ENCODE measurements at places on chromosomes 4 and X.

DNA sequence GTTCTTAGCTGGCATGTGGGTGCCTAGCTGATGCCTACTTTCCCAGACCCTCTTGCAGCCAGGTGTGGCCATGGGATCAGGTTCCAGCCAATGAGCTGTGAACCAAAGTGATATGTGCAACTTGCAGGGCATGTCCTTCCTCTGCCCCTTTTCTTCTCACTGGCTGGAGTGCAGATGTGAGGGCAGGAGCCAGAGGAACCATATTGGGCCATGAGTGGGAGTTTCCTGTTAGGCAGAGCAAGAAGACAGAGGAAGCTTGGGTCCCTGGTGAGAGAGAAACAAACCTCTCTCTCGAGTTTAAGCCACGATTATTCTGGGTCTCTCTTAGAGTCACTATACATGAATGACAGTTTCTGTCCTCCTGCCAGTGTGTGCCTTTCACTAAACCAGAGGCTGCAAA lies 120.4 kb upstream of the STX18 start:
- DNase-seq = no peak

GRCh38 chr4:184498598-184498997 lies 24.2 kb upstream of the IRF2 start:
- no peak for DNase-seq

GRCh38 chr4:181431661-181432060 lies 811.5 kb upstream of the TENM3 start:
- no peak for DNase-seq

DNA sequence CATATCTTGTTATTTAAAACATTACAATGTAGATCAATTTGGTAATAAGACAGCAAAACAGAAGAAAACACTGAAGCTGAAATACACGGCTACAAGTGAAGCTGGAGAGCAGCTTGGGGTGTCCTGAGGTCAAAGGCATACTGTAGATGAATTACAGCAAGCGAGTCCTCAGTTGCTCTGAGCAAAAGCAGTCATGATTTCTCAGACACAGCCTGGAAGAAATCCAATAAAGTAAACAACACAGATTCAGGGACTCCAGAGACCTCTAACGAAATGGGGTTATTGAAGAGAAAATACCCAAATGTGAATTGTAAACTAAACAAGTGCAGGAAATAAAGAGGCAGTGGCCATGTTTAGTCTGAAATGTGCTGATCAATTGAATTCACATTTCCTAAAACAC lies 324.4 kb downstream of the CAMK2D start:
- DNase-seq = no peak

- no peak for DNase-seq
Observed at GRCh38 chr4:16758255-16758654, 140.2 kb downstream of the LDB2 start.

DNA sequence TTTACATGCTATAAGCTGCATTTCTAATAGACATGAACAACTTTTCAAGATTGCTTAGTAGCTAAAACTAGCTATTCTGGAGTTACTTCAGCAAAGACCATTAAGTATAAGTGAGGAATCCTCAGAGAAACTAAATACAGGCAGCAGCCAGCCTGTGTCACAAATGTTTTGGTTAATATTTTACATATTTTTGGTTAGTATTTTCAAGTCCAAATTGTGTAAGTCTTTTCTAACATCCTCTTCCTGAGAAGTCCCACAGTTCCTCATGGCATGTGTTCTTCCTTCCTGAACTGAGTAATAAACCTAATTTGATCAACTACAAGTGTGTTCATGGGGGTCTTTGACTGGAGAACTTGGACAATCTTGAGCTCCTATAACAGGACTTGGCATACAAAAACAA lies 42.4 kb upstream of the MCF2 start:
- no peak for DNase-seq

GRCh38 chrX:19172741-19173140 lies 50.5 kb upstream of the ADGRG2 start:
- DNase-seq = no peak

- DNase-seq = no peak
Observed at GRCh38 chrX:24019448-24019847, 7.5 kb downstream of the KLHL15 start.

GRCh38 chr4:9384126-9384525 lies 21.2 kb downstream of the USP17L30 start:
- DNase-seq = no peak

DNA sequence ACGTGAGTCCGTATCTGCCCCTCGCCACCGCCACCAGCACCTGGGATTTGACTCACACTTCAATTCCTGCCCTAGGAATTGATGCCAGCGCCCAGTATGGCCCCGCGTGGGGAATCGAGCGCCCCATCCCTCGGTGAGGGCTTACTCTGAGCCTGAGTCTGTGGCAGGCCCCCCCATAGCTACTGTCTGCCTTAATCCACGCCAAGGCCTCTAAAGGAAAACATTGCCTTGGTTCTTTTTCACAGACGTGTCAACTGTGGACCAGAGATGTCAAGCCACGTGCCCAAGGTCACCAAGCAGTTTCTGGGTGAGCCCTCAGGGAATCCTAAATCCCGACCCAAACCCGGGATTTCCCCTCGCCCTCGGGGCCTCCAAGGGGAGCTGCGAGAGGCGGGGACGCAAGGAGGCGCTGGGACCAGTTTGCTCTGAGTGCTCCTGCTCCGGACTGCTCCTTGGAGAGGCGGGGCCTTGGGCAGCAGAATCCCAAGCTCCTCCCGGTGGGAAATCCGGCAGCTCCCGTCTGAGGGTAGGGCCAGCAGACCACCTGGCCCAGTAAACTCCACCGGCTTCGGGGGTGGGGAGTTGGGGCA lies 12.9 kb downstream of the MSX1 start:
- DNase-seq = no peak

DNA sequence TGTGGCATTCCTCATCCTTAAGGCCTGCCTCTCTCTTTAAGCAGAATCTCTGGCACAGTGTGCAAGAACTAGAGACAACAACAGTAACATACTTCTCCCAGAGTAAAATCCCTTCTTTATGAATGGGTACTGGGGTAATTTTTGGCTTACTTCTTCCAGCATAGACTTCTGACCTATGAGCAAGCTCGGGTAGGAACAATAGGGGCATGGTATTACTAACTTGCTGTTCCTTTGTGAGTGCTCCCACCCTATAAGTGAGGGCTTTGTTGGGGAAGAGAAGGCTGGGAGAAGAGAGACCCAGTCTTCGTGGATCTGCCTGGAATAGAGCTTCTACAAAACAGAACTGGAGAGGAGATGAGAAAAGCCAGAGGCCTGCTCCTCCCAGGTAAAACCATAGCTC lies 30.2 kb downstream of the CLDN2 start:
- DNase-seq = no peak

DNA sequence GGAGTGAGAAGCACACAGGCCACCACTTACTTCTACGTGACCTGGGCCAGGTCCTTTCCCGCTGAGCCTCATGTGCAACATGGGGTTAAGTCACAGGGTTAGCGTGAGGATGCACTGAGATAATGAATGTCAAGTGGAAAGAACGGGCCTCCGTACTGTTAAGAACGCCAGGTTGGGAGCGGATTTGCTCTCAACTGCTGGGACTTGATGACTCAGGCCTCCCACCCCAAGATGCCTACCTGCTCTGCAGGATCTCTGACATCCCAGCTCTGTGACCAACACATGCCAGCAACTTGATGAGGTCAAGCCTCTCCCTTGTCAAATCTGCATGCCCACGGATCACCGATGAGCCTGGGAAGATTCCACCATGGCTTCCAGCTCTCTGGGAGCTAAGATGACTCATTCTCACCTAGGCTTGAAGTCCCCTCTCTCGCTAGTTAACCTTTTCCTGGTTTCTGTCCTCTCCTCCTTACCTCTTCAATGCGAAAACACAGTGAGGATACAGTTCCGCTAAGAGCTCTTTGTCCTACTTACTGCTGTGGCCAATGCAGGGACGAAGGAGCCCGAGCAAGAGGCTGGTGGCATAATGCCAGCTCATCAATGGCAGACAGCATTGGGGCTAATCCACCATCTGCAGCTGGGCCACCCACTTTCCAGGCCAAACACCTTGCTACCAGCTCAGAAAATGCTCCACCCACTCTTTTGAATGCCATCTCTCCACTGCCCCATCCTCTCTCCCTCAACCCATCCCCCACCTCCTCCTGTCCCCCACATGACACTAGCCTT lies 67.6 kb downstream of the PJA1 start:
- no peak for DNase-seq

- no peak for DNase-seq
Observed at GRCh38 chr4:136748773-136749172, 783.5 kb downstream of the PCDH18 start.

DNA sequence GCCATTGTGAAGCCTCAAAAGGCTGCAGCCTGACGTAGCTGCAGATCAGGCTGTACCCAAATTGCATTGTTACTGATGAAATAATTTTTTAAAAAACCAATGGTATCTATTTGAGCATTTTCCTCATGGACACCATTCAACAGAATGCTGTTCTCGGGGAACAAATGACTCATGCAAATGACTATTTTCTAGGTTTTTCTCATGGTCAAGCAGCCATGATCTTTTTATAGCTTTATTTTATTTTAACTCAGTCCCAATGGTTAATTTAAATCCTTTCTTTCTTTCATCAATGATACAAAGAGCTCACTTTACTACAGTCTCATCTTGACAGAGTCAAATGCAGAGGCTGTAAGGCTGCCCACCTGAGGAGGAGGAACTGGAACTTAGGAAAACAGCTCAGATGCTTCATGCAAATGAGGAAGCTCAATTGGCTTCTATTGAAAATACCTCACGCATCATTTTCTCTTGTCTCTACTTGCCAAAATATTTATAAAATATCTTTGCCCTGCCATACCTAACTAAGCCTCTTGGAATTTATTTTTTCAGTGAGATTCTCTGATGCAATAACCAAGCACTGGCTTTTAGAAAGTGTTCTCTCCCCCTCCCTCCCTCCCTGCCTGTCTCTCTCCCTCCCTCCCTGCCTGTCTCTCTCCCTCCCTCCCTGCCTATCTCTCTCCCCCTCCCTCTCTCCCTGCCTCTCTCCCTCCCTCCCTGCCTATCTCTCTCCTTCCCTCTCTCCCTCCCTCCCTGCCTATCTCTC lies 81.0 kb downstream of the SORBS2 start:
- DNase-seq = no peak

DNA sequence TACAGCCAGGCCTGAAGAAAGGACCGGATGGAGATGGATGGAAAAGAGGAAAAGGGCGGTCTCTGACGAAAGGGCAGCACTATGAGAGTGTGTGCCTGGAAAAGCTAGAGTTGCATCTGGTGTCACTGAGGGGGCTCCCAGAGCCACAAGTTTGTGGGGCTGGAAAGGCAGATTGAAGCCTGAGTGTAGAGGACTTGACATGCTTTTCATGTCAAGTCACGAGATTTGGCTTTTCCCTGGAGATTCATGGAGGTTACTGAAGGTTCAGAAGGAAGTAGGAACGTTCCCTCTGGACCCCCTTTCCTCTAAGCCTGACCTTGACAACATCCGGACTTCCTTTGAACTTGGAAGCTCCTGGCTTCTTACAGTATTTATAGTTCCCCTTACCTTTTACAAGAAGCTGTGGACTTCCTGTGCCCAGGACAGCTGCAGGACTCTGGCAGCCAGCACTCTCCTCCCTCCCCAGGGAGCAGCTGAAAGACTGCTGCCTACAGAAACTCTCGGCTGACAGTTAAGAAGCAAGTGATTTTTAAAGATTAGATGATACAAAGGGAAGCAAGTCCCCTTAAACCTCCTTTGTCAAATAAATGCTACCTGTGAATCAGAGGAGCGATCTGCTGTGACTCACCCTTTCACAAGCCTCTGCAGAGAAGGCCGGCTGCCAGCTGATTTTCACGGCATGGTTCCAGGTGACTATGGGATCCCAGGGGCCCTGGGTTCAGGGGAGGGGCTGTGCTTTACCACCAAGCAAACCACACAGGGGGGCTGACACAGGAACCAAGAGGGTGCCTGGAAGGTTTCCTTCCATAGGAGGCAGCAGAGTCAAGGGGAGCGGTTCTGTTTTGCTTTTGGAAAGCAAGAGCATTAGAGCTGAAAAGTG lies 72.9 kb upstream of the STIM2 start:
- DNase-seq = no peak

DNA sequence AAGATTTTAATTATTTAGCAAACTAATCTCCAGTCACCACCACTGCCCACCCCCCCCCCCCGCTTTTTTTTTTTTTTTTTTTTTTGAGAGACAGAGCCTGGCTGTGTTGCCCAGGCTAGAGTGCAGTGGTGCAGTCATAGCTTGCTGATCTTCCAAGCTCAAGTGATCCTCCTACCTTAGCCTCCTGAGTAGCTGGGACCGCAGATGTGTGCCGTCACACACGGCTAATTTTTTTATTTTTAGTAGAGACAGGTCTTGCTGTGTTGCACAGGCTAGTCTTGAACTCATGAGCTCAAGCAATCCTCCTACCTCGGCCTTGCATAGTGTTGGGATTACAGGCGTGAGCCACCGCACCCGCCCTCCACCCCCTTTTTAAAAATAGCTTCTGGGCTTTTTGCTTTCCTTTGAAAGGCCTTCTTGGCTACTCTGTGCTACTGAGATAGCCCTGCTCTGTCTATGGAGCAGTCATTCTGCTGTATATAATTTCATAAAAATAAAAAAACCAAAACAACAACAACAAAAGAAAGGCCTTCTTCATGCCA lies 18.7 kb downstream of the TXLNG start:
- DNase-seq = no peak

DNA sequence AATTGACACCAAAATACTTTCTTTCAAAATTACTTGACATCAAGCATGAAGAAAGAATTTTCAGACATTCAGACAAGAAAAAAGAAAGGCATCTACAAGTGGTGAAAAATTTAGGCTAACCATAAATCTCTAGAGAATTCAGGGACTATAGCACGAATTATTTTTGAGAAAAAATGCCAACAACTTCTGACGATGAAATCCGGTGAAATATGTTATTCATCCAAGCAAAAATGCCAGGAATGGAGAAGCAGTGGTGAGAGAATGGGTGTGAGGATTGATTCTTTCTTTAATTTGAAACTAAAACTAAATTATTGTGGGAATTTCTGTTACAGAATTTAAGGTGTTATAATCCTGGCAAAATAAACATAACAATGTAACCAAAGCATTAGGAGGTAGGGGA lies 69.4 kb upstream of the SORBS2 start:
- no peak for DNase-seq

- no peak for DNase-seq
Observed at GRCh38 chr4:40264497-40264896, 67.7 kb downstream of the RHOH start.

GRCh38 chr4:36757580-36758311 lies 476.3 kb downstream of the DTHD1 start:
- DNase-seq = no peak
